ENCODE measurements at places on chromosomes 13 and 19.
A peak's percentile ranks its signal among the peaks of the same experiment; 100 is the strongest.

- no peak for DNase-seq
Observed at GRCh38 chr13:108408672-108409071, 139.2 kb downstream of the TNFSF13B start.

DNA sequence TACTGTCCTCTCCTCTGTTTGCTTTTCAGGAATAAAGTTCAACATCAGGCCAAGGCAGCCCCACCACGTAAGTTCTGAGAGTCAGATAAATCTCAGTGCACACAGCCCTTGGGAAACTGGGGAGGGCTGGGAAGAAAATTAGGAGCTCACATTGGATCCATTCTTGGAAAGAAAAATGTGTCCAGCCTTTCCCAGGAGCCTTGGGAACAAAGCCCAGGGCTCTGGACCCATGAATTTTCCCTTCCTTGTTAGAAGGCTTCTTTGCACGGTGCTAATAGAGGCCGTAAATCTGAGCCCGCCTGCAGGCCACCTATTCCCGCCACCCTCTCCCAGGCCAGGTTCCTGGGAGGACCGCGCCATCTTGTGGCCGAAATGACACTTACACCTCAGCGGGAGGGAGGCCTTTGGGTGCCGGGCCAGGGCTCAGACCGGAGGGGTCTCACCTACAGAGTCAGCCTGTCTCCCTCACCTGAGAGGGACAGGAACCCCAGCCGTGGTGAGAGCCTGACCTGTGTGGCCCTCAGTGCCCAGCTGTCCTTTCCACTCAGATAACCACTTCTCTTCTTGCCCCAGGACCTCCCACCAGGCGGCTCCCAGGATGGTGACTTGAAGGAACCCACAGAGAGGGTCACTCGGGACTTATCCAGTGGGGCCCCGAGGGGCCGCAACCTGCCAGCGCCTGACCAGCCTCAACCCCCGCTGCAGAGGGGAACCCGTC, 25.1 kb upstream of the KCTD15 start:
- peak; percentile 52 for DNase-seq

- DNase-seq = no peak
Observed at GRCh38 chr13:32863596-32863995, 152.6 kb upstream of the KL start.

DNA sequence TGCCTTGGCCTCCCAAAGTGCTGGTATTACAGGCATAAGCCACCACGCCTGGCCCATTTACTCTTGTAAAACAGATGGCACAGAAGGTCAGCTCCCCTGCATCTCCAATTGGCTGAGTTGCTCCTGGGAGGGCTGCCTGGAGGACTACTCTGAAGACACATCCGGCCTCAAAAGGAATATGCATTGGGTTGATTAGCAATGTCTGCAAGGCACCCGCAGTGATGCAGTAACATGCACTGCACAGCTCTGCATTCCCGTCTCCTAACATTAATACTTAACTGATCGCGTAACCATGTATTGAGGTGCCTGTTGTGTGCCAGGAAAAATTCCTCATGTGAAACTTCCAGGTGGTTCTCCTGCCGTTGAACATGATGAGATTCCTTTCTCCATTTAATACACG, 5.0 kb downstream of the ELAVL3 start:
- DNase-seq = no peak

GRCh38 chr13:80655778-80656511, 315.0 kb upstream of the SPRY2 start:
- no peak for DNase-seq

- DNase-seq = peak; percentile 71
Observed at GRCh38 chr13:105806628-105806920, 728.9 kb downstream of the EFNB2 start.

DNA sequence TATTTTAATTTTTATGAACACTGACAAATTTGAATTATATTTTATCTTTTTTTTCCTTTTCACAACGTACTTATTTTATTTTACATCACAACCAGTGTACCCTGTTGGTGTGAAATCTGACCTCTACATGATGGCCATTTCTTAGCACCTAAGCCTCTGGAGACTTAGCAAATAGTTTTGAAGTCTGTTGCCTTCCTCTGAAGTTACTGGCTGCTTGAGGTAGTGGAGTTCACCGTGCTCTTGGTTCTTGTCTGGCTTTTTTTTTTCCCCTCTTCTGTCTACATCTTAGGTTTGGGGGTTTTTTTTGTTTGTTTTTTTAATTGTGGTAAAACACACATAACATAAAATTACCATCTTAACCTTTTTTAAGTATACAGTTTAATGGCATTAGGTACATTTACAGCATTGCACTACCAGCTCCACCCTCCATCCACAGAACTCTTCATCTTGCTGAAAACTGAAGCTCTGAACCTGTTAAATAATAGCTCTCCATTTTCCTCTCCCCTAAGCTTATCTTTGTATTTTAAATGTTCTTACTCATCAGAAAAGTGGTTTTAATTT, 94.1 kb upstream of the MLNR start:
- DNase-seq = no peak

Measured in fibroblast of upper back skin (primary cell).